Upper lobe of right lung (tissue), 1 donor: ENCODE measurements at places on chromosomes 3 and 15. TPM values are rescaled to one million over a fixed set of nuclear protein-coding genes. Genes with fewer than 3 reads are reported as not detected.
A peak's percentile ranks its signal among the peaks of the same experiment; 100 is the strongest.

DNA sequence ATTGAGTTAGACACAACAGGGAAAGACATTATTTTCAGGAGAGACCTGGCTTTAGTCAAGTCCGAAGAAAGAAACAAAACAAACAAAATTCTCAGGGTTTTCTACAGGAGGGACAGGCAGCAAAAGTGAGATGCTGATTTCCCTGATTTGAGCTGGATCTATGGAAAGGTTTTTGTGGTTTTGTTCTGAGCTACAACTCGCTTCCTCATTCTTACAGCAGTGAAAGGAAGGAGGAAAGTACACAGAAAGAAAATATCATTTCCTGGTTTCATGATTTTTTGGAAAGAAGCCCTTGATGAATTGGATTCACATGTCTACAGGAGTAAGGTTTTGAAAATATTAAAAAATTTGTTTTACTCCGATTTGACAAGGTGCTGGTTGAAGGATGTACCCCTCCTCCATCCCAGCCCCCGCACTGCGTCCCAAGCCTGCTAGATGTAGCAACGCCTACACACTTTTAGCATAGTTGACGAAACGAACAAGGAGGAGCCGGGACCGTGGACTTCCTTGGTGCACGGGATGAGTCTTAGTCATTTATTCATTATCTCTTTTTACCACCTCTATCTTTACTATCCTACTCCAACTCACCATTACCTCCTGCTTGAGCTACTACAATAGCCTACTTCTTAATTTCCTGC lies 10.8 kb downstream of the PRICKLE2 start:
- H3K36me3 ChIP-seq = no peaks in the 10 kb centered on the region
- H3K27ac ChIP-seq = peak overlapping the region; percentile 55
- no peak for DNase-seq
- no peaks in the 10 kb centered on the region for H3K27me3 ChIP-seq
- peaks cover 45% of the 10 kb centered on the region for H3K4me1 ChIP-seq

Gene ADAMTSL3
- 26.2 TPM for total RNA-seq

Gene FSIP1
- 0.96 TPM for total RNA-seq

Gene PYGO1
- 11.1 TPM for total RNA-seq

Gene DLL4
- total RNA-seq = 22.0 TPM

Gene CCDC32
- 20.7 TPM for total RNA-seq

DNA sequence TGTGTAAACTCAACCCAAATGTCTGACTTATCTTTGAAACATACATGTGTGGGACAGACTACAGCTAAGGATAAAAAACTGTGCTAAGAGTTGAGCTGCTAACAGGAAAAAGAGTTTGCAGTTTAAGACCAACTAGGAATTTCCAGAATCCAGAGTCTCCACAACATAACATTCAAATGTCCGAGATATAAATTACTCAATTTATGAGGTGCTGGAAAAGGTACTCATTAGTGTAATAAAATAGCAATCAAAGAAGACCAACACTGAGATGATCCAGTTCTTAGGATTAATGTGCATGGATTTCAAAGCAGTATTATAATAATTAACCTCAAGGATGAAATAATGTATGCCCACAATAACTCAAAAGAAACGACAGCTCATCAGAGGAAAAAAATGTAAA lies 426.5 kb upstream of the KCNMB2 start:
- no peaks in the 10 kb centered on the region for H3K27me3 ChIP-seq
- H3K36me3 ChIP-seq = no peaks in the 10 kb centered on the region
- H3K27ac ChIP-seq = no peak overlapping the region
- no peaks in the 10 kb centered on the region for H3K4me1 ChIP-seq

- DNase-seq = no peak
- H3K4me1 ChIP-seq = no peaks in the 10 kb centered on the region
- no peaks in the 10 kb centered on the region for H3K27me3 ChIP-seq
- no peak overlapping the region for H3K27ac ChIP-seq
- H3K4me3 ChIP-seq = no peak overlapping the region
Measured at GRCh38 chr15:100801256-100801900, 78.3 kb upstream of the ALDH1A3 start.

Gene FAM107A
- 91.5 TPM for total RNA-seq

DNA sequence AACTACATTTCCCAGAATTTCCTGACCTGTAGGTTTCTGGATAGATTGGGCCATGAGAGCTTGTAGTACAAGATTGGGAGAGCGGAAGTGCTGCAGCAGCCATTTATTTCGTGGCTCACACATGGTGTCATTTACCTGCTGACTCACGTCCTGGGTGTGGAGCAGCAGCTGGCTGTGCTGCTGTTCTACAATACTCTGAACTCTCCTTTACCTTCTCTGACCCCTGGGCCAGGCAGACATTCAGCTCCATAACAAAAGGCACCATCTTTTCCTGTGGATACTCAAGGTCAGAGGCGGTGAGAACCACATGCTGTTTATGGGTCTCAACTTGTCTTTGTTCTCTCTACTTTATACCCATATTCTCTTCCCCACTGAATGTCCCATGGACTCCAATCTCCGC lies 490.2 kb downstream of the IGSF11 start:
- H3K4me3 ChIP-seq = no peak overlapping the region
- DNase-seq = no peak
- H3K27ac ChIP-seq = no peak overlapping the region
- no peaks in the 10 kb centered on the region for H3K4me1 ChIP-seq
- no peaks in the 10 kb centered on the region for H3K27me3 ChIP-seq
- no peaks in the 10 kb centered on the region for H3K36me3 ChIP-seq

GRCh38 chr3:168061332-168061996 lies 34.3 kb downstream of the GOLIM4 start:
- H3K4me3 ChIP-seq = no peak overlapping the region
- no peaks in the 10 kb centered on the region for H3K27me3 ChIP-seq
- peaks cover 5% of the 10 kb centered on the region for H3K4me1 ChIP-seq
- DNase-seq = no peak
- no peak overlapping the region for H3K27ac ChIP-seq
- no peaks in the 10 kb centered on the region for H3K36me3 ChIP-seq

Gene SGO1
- total RNA-seq = not detected

Gene SSUH2
- total RNA-seq = not detected

Gene ROBO1
- 27.1 TPM for total RNA-seq

DNA sequence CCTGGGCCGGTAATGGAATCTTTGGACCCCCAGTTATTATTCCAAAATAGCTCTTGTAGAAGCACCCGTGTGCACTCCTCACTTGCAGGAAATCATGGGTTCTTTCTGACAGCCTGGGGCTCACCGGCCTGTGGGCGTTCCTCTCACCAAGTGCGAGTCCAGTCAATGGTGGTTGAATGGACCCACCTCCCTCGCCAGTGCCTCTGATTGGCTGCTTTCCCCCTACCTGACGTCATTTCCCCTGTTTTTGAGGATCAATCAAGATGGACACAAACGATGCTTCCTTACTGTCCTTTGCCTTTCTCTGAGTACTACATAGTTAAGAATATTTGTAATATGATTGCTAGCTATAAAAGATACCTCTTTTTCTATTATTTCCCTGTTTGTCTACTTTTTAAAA lies 18.1 kb downstream of the MOBP start:
- no peaks in the 10 kb centered on the region for H3K4me1 ChIP-seq
- H3K27ac ChIP-seq = no peak overlapping the region
- H3K27me3 ChIP-seq = no peaks in the 10 kb centered on the region
- H3K4me3 ChIP-seq = no peak overlapping the region

Gene TMEM45A
- 15.9 TPM for total RNA-seq

Gene LPCAT4
- total RNA-seq = 31.5 TPM

DNA sequence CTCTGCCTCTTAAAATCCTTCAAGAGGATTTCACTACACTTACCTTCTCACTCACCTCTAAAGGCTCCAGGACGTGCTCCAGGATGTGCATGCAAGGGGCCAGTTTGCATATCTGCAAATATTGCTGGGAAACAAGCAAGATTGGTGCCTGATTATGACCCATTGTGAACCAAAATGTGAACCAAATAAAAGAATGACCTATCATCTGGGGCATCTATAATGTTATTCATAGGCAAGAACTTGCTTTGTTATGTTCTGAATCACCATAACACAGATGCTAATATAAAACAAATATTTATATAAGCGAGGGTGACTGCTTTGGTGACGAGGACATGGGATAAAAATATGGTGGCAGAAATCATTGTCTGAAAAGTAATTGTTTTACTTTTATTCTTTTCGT lies 5.5 kb downstream of the IL12A start:
- H3K4me1 ChIP-seq = no peaks in the 10 kb centered on the region
- no peaks in the 10 kb centered on the region for H3K27me3 ChIP-seq
- H3K4me3 ChIP-seq = no peak overlapping the region
- H3K27ac ChIP-seq = no peak overlapping the region
- H3K36me3 ChIP-seq = no peaks in the 10 kb centered on the region

GRCh38 chr3:50554553-50554952 lies 13.0 kb downstream of the C3orf18 start:
- no peak overlapping the region for H3K4me3 ChIP-seq
- no peak overlapping the region for H3K27ac ChIP-seq
- no peak for DNase-seq
- no peaks in the 10 kb centered on the region for H3K4me1 ChIP-seq
- H3K36me3 ChIP-seq = no peaks in the 10 kb centered on the region

Gene PAQR9
- total RNA-seq = not detected

Gene CCR2
- 17.8 TPM for total RNA-seq

Gene LRRC15
- total RNA-seq = 1.1 TPM

DNA sequence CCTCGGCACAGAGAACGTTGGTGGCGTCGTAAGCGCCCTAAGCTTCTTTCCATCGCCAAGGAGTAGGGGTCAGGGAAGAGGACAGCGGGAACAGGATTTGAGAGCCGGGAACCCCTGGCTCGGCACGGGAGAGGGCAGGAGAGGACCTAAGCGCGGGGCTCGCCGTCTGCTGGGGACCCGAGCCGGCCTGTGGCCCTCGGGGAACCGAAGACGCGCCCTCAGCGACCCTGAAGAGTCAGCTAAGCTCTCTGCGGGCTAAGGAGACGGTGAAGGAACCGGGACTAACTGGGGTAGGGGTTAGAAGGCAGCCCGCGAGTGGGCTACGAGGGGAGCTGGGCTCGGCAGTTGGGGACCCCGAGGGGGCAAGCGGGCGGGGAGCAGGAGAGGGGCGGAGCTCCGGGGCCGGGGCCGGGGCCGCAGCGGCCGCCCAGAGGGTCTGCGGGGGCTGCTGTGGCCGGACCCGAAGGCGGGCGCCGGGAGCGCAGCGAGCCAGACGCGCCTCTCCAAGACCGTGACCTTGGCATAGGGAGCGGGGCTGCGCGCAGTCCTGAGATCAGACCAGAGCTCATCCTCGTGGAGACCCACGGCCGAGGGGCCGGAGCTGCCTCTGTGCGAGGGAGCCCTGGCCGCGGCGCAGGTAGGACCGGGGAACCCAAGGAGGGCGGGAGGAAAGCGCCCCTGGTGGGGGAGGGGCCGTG lies 574 bp downstream of the CASR start:
- H3K27me3 ChIP-seq = peaks cover 24% of the 10 kb centered on the region
- H3K27ac ChIP-seq = no peak overlapping the region
- H3K36me3 ChIP-seq = no peaks in the 10 kb centered on the region
- H3K4me3 ChIP-seq = peak overlapping the region; percentile 27
- H3K4me1 ChIP-seq = peaks cover 11% of the 10 kb centered on the region

- H3K4me3 ChIP-seq = no peak overlapping the region
- no peaks in the 10 kb centered on the region for H3K27me3 ChIP-seq
- H3K4me1 ChIP-seq = no peaks in the 10 kb centered on the region
Measured at GRCh38 chr3:85180-85579, 111.4 kb upstream of the CHL1 start.

DNA sequence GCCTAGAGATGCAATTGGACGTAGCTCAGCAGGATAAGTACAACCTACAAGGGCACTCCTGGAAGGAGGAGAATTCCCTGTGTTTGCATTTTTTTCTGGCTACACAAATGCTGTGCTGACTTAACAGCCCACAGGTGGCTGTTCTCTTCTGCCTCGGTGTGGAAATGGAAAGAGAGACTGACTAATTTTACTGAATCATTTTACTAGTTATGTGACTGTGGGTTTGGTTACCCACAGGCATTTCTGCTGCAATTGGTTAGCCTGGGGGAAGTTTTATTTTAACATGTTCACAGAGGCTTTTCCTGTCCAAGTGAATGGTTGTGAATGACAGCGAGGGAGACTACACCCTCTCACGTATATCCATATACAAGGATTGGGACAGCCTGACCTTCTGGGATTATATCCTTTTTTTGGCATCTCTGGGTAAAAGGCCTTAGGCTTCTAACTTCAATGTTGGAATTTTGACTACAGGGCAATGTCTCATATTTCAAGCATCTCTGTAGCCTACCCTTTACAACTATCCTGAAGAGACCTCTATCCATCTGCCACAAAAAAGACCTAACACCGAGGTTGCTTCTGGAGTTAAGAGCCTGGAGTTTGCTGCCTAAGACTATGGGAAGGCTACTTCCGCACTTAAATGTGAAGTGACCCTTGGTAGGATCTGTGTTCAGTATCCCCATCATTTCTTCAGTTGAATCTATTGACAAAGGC lies 67.2 kb upstream of the TP63 start:
- no peak overlapping the region for H3K4me3 ChIP-seq
- H3K27ac ChIP-seq = no peak overlapping the region

Gene CYP8B1
- total RNA-seq = not detected

DNA sequence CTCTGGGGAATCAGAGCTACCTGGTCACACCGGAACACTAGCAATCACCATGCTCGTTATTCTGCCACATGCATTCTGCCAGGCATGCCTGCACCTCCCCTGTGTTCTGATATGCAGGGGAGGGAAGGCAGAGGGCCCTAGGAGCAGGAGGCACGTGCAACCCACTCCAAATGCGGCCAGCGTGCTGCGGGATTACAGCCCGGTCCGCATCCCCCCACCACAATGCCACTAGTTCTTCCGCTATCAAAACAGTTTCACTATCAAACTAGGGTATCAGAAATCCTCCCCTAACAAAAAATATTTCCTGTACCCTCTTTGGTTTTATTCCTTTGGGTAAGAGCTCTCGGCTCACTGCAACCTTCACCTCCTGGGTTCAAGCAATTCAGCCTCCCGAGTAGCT lies 223.2 kb upstream of the IGF1R start:
- no peak overlapping the region for H3K27ac ChIP-seq
- peaks cover 41% of the 10 kb centered on the region for H3K27me3 ChIP-seq
- H3K4me3 ChIP-seq = no peak overlapping the region
- DNase-seq = no peak
- no peaks in the 10 kb centered on the region for H3K36me3 ChIP-seq

DNA sequence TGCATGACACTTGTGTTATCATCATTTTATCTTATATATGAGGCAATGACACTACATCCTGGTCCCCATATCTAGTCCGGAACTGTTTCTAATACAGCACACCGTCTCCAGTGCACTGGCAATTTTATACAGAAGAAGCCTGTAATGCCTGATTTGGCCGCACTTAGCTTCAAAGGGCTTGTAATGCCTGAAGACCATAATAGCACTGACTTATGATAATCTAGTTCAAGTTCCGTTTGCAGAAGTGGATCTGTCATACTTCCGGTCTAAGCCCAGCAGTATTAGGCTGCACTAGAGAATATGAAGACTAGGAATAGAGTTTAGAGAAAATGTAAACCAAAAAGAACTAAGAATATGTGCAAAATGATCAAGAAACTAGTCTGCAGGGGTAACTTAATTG lies 1.3 kb downstream of the BNIP2 start:
- H3K27ac ChIP-seq = peak overlapping the region; percentile 99
- peaks cover 45% of the 10 kb centered on the region for H3K4me1 ChIP-seq
- DNase-seq = no peak
- H3K27me3 ChIP-seq = no peaks in the 10 kb centered on the region
- H3K36me3 ChIP-seq = peaks cover 8% of the 10 kb centered on the region
